ENCODE measurements at places on chromosomes 12 and 14.

DNA sequence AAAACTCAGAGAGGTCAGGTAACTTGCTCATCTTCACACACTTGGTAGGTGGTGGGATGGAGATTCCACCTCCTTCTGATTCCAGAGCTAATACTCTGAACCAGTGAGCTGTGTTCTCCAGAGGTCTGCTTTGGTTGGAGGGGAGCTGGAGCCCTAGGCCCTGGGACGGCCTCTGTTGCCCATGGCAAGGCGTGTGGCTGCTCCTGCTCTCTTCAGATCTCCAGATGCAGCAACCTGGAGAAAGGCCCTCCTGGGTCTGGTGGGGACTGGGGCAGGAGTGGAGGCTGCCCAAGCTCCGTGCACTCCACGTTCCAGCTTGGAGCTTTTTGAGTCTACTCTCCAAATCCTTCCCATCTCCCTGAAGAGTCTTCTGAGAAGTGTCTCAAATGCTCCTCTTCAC is 10.7 kb downstream of the CCND2 start:
- no peak for DNase-seq

DNA sequence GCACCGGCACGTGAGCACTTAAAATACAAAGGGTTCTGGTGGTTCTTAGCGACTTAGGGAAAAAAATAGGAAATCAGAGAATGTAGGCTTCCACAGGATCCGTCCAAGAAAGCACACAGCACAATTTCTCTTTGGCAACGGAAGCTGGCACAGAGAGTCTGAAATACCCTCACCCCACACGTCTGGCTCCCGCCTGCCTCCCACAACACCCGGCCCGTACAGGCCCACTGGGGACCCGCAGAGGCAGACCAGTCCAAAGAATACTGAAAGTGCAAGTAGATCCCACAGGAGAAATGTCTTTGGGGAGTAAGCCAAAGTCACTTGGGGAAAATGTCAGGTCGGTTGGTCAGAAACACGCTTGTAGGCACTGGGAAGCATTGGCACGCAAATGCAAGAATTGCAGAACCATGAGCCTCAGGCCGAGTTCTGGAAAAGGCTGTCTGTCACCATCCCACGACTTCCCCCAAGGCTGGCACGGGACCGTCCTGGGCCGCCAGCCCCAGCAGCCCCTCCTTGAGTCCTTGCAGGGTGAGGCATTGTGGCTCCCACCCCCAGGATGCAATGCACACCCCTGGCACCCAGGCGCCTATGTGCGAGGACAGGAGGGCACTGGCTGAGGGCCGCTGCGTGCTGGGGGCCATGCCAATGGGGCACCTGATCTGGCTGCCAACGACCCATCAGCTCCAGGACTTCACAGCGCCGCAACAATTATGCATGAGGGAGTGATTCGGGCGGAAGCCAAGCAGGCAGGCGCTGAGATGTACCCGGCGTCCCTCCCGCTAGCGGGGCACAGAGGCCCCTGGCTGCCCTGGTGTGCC is 29.7 kb downstream of the CHGA start:
- DNase-seq, result no peak

DNA sequence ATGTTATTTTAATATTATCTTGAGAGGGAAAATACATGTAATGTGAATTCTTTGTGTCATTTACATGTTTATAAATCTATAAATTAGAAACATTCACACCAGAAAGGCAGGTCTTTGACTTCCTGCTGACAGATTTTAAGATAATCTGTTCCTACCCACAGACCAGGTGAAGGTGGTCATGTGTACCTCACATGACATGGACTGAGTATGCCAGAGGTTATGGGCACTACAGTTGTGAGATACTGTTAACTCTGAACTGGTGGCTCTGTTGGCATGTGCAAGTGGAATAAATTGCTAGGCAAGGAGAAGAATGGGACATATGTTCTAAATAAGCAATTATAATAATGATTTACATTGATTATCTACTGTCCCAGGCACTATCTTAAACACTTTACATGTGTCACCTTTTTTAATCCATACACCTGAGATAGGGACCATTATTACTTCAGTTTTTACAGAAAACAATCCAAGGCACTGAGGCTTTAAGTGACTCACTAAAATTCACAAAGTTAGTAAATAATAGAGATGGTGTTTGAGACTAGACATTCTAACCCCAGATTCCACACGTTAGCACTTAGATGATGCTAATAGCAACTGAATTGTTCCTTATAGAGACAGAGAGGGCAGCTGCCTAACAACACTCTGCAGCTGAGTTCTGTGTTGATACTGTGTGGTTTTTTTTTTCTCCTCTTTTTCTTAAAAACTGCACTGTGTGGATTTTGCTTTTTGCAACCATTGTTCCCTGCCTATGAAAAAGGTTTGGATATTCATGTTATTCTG is 23.8 kb downstream of the SLC16A7 start:
- DNase-seq, result no peak

- no peak for DNase-seq
Observed at GRCh38 chr14:86402545-86402944, 872.6 kb downstream of the FLRT2 start.

- peak; percentile 90 for DNase-seq
Observed at GRCh38 chr14:76958980-76959710, 69.4 kb downstream of the IRF2BPL start.

- peak; percentile 2 for DNase-seq
Observed at GRCh38 chr12:85865890-85866289, 8.2 kb upstream of the NTS start.

- DNase-seq, result no peak
Observed at GRCh38 chr12:66240096-66240820, 51.2 kb downstream of the IRAK3 start.

DNA sequence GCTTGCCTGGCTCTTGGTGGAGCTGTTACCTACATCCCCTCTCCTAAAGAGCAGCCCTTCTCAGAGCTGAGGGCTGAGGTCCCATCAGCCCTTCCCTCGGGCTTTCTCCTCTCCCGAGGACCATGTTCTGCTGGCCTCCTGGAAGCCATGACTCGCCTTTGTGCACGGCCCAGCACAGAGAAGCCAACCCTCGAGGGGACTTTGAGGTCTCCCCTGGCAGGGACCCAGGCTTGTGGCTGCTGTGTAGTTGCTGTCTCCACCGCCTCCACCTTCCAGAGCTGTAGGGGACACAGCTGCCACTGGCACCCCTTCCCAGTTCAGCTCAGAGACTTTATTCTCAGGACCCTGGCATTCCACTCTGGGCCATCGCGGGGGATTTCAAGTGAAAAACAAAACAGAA is 22.9 kb upstream of the CCND2 start:
- DNase-seq, result no peak

DNA sequence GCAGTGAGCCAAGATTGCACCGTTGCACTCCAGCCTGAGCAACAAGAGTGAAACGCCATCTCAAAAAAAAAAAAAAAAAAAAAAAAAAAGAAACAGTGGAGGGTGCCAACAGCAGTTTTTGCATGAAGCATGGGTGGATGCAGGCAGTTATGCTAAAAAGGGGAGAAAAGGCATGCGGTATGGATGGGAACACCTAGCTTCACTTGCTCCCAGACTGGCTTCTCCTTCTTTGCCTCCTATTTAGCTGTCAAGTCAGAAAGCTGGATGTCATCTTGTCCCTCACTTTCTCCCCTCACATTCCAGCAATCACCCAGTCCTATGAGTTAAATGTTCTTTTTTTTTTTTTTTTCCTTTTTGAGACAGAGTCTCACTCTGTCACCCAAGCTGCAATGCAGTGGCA is 2.6 kb downstream of the EEF1AKMT3 start:
- no peak for DNase-seq

DNA sequence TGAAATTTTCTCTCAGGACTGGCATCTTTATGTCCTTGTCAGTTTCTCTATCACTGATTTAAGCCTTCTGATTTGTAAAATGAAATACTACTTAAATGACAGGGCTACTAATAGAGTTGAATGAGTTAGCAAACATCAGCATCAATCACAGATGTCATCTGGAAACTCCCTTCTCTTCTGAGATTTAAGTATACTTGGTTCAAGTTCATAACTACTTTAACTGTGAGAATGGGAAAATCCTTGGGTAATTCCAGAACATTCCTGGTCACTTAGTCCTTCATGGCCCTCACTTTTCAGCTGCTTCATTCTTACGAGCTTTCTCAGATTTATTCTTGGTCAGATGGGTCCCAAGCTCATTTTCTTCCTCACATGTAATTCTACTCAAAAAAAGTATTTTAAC is 1655.3 kb upstream of the FLRT2 start:
- no peak for DNase-seq

GRCh38 chr14:94028450-94028826 is 2.3 kb downstream of the OTUB2 start:
- no peak for DNase-seq

GRCh38 chr14:85234156-85235025 is 295.6 kb upstream of the FLRT2 start:
- peak; percentile 48 for DNase-seq

DNA sequence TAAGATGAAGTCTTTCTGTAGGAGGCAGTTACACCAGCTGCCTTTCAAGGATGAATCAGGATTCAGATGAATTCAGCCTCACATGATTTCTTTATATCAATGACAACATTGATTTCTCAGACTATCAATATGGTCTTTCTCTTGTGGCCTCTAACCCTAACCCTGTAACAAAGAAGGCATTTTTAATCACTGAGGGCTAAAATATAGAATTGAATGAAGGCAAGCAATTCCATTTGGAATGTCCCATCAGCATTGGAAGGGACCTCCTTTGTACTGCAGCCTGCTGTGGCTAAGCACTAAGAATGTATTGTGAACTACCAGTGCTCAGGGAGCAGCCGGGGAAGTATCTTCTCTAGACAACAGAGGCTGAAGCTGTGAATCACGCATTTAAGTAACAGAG is 90.6 kb upstream of the FRMD6 start:
- no peak for DNase-seq

- no peak for DNase-seq
Observed at GRCh38 chr12:110809149-110809548, 37.6 kb upstream of the CCDC63 start.

DNA sequence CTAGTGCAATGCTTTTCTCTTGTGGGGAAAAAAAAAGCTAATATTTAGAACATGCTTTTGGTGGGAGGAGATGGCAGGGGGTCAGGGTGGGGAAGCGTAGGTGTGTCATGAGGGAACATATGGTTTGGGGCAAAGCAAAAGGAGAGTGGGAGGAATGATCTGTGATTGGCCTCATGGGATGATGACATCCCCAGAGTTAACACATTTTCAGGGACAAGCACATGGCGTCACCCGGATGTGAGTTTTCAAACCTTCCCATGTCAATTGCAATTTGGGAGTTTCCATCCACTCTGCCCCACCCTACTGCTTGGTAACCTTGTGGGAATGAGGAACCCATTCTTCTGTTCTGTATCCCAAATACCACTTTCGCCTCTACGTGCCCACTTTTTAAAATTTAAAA is 164.2 kb downstream of the SSPN start:
- DNase-seq, result no peak

GRCh38 chr12:130872179-130873096 is 572 bp downstream of the RAN start:
- peak; percentile 45 for DNase-seq

- peak; percentile 92 for DNase-seq
Observed at GRCh38 chr12:57887631-57888408, 41.3 kb upstream of the CTDSP2 start.

Data from EH (cell line).